Kidney (tissue), 22 donors: ENCODE measurements at places on chromosomes 7 and 10. TPM values are rescaled to one million over a fixed set of nuclear protein-coding genes. Genes with fewer than 3 reads are reported as not detected.

The TUBAL3 gene
- polyA plus RNA-seq, result 10.8 TPM

The ZNF282 gene
- polyA plus RNA-seq, result 9.3 TPM

The TMEM229A gene
- not detected for polyA plus RNA-seq

The ITGB8 gene
- polyA plus RNA-seq, result 10.3 TPM

The OPALIN gene
- polyA plus RNA-seq, result not detected

The ICA1 gene
- polyA plus RNA-seq, result 24.2 TPM

The GJD4 gene
- not detected for polyA plus RNA-seq

The FBXL13 gene
- 1.5 TPM for polyA plus RNA-seq

The SPDYE1 gene
- polyA plus RNA-seq, result not detected

The POM121C gene
- polyA plus RNA-seq, result 8.6 TPM

The MYL7 gene
- polyA plus RNA-seq, result not detected

The HMX2 gene
- 4.0 TPM for polyA plus RNA-seq

The OR2A42 gene
- polyA plus RNA-seq, result 0.13 TPM

The MRPL43 gene
- 157 TPM for polyA plus RNA-seq

The AKR1C3 gene
- polyA plus RNA-seq, result 187 TPM

The CD36 gene
- 6.7 TPM for polyA plus RNA-seq

The SHH gene
- polyA plus RNA-seq, result 2.0 TPM

The MYO1G gene
- polyA plus RNA-seq, result 0.60 TPM

The PRTFDC1 gene
- 6.1 TPM for polyA plus RNA-seq

The SSC4D gene
- 12.9 TPM for polyA plus RNA-seq

The SMKR1 gene
- polyA plus RNA-seq, result 3.9 TPM

The CNNM1 gene
- 0.49 TPM for polyA plus RNA-seq
